Stromal cell of bone marrow (primary cell): ENCODE measurements at places on chromosomes 6 and 20.

GRCh38 chr6:149891259-149891658, 6.7 kb downstream of the RAET1E start:
- DNase-seq, result no peak

GRCh38 chr6:89250239-89250638, 33.1 kb upstream of the GABRR1 start:
- no peak for DNase-seq

DNA sequence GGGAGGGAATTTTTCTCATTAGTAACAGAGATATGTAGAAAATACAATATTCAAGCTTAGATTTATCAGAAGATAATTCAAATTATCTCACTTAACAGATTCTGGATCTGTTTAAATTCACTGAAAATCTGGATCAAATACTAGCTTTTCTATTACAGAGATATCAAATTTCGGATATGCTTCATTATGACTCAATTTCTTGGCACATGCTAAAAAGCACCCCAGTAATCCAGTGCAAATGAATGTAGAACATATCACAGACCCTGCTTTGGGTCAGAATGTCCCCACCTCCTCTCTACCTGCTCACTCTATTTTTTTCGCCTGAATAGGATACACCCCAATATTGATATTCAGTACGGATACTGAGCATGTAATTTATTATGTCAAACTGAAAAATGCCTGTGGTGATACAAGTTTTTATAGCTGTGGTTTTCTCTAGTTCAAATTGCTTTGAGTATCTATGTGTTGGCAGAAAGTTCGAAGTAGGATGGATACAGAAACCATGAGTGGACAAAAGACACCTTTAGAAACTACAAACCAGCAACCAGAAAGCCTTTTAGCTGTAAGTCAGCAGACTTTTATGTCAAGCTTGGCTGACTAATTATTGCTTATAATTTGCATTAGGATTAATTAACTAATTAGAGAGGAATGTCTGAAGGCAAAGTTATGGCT, 290.0 kb downstream of the TFAP2B start:
- DNase-seq, result no peak

DNA sequence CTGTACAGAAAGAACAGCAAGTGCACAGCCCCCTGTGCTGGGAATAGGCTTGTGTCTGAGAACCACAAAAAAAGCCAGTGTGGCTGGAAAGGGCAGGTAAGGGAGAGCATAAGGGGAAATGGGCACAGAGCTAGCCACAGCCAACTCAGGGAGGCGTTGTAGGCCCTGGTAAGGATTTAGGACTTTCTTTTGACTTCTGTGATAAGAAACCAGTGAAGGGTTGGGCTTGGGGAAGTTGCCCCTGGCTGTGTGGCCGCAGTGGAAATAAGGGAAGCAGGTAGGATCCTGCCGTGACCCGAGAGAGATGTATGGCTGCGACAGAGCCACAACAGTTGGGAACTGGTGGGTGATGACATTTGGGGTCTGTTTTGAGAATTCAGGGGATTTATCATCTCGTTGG, 30.0 kb upstream of the PHACTR2 start:
- DNase-seq, result no peak

DNA sequence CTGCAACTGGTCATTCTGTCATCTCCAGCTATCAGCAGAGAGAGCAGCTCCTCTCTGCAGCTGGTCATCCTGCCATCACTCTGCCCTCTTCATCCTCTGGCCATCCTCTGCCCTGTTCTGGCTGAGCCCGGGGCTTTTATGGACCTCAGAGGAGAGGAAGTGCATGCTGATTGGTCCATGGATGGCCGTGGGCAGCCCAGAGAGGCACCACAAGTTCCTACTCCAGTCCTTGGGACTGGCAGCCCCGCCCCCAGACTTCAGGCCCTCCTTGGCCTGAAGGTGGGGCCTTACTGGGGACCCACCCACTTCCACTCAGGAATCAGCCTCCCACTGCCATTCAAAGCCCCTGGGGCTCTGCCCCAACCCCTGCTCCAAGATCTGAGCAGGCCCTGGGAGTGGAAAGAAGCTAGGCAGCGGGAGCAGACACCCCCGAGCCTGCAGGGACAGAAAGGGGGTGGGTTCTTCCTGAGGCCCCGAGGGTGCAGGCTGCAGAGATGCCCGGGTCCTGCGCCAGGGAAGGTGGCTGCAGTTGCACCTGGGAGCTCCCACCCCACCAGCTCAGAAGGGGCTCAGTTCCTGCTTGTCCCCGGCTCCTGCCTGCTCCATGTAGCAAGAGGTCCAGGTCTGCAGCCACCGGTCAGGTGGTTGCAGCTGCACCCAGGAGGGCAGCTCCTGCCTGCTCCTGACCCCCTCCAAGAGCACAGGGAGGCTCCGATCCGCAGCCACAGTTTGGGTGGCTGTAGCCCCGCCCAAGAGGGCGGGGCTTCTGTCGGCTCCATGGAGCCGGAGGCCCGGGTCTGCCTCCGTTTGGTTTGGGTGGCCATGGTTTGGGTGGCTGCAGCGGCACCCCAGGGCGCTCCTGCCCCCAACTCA, 34.1 kb upstream of the HMGA1 start:
- no peak for DNase-seq

GRCh38 chr20:5065166-5065878, 54.4 kb downstream of the PCNA start:
- peak; percentile 57 for DNase-seq

GRCh38 chr20:62358171-62359042, 8.7 kb downstream of the LAMA5 start:
- DNase-seq, result no peak

GRCh38 chr6:156867121-156867520, 89.9 kb downstream of the ARID1B start:
- no peak for DNase-seq

- no peak for DNase-seq
These were observed 214.6 kb downstream of the HDGFL1 start for GRCh38 chr6:22783931-22784330.
